CD8-positive, alpha-beta T cell (primary cell): ENCODE measurements at places on chromosomes 3 and 15.

- no peak for DNase-seq
Measured at GRCh38 chr3:110459021-110459420, 612.6 kb upstream of the NECTIN3 start.

GRCh38 chr3:150130404-150131100 is 159.9 kb upstream of the PFN2 start:
- no peak for DNase-seq

DNA sequence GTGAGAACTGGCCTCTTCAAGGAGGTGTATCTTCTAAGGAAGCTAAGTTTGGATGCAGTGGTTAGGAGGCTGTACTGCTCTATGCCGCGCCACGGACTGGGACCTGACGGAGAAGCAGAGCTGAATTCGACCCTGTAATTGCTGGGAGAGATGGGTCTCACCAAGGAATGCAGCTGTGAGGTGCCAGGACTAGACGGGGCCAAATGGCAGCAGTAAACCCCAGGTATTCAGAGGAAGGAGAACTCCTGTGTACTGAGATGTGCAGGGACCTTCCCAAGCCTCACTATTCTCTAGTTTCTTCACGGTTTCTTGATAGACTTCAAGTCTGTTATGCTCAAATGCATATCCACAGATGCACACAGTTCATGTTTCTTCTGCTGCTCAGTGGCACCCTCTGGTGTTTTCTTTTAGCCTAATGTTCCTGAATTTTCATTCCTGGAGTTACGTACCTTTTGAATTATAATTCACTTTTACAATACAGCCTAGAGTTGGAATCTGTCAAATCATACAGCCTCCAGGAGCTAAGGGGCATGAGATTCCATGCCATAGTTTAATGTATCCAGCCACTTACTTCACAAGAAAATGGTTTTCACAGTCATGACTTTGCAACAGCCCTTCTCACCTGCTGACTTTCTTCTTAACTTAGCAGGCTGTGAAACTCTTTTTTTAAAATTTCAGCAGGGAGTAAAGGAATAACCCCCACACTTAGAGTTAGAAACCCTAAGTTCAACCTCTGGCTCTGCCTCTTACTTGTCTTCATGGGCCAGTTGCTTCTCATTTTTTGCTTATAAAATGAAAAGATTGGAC is 61.8 kb downstream of the GLDN start:
- DNase-seq = no peak

DNA sequence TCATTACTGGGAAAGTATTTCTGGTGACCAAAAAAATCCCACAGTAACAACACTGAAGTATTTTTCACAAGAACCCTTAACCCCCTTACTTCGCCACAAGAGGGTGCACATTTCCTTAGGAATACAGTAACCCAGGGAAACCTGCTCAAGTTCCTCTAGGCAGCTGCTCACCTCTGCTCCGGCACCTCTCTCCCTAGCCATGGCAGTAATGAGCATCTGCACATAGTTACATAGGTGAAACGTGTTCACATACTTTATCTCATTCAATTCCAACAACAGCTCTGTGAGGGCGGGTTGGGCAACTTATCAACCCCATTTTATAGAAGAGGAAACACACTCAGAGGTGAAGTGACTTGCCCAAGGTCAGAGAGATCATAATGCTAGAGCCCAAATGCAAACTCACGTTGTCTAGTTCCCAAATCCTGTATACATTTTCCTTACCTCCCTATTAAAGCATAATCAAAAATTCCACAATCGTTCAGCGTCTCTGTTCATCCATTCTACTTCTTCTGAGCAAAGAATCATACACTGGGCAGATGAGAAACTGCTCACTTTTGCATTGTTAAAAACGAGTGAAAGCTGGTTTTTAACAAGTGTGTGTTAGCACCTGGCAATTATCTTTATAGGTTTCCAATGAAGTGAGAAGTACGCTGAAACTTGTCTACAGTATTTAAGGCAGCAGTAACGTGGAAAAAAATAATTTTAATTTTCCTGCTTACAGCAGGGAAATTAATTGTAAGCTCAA is 90.7 kb downstream of the IGF2BP2 start:
- no peak for DNase-seq

DNA sequence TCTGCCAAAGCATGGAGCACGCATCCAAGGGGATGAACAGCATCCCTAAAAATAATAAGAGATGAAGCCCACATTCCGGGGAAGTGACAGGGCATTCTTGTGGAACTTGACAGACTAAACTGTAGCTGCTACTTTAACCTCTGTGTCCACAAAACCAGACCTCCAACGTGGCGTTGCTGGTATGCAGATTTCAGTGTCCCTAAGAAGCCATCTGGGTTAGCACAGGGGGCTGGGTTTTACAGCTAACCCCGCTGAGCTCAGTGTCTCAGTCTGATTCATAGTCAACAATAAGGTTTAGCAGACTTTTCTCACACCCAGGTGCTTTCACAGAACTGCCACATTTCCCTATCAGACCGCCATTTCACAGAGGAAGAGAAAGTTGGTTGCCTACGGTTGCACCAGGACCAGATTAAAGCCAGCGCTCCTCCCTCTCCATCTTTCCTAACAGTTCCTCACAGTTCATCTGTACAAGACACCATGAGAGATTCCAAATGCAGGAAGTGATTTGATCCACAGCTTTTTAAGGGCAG is 61.6 kb upstream of the CTDSPL start:
- DNase-seq = no peak

- no peak for DNase-seq
Measured at GRCh38 chr3:175564363-175564762, 705.2 kb downstream of the NAALADL2 start.

GRCh38 chr15:26580943-26581342 is 191.9 kb downstream of the GABRB3 start:
- no peak for DNase-seq

DNA sequence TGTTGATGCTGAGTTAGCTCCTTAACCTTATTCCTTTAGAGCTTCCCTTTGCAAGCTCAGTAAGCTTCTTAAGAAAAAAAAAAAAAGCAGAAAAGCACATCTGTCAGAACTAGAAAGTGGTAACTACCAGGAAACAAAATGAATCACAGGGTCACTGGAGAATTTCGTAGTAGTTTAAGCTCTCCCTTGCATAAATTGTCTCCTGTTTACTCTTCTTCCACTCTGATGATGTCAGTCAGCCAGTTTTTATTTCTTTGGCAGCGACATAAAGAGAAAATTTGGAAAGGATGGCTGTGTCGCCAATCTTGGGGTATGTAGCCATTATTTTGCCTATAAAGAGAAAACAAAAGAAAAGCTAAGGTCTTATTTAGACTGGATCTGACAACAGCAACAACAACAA is 3.2 kb upstream of the GABRR3 start:
- DNase-seq = no peak

- DNase-seq = no peak
Measured at GRCh38 chr15:70037292-70037640, 60.5 kb downstream of the TLE3 start.

DNA sequence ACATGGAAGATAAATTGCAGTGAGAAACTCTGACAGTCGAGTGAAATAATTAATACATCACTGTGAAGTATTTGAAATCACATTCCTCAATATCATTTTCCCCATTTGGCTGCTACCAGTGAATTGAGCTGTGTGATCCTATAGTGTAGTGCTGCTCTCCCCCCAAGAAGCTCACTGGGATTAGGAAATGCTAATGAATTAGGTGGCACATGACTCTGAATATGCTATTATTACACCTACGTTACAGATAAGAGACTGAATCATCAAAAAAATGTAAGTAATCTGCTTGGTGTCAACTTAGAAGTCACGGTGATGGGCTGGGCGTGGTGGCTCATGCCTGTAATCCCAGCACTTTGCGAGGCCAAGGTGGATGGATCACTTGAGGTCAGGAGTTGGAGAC is 34.7 kb upstream of the SYNM start:
- no peak for DNase-seq

DNA sequence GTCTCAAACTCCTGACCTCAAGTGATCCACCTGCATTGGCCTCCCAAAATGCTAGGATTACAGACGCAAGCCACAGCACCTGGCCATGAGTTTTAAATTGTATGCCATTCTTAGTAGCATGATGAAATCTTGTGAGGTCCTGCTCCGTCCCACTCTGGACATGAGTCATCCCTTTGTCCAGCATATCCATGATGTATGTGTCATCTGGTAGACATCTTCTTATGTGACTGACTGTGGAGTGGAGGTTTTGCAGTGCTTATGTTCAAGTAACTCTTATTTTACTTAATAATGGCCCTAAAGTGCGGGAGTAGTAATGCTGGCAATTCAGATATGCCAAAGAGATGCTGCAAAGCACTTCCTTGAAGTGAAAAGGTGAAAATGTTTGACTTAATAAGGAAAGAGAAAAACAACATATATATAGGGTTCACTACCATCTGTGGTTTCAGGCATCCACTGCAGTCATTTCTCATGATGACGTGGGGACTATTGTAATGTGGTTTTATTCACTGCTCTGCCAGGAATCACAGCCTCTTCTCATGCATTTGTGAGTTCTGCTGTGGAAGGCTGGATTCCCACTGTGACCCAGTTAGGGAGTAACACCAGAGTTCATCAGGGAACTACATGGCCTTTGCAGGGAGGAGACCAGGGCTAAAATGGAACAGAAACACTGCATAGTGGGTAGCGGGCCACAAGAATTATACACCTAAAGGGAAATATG is 204.6 kb upstream of the STRIT1 start:
- no peak for DNase-seq

DNA sequence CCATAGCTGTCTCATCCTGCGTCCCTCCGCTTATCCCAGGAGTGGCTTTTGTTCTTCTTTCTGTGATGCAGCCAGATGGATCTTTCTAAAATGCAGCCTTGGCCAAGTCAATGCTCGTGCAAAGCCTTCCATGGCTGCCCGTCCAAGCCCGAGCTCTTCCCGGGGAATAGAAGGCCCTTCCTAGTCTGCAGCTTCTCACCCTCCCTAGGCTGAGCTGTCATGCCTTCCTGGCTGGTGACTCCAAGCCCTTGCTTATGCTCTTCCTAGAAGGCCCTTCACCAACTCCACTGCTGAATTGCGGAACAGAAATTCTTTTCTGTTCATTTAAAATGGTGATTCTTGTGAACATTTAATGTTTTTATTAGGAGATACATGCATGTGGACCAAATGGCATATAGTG is 95.9 kb downstream of the SMAD6 start:
- no peak for DNase-seq

- DNase-seq = peak; percentile 49
Measured at GRCh38 chr15:90956274-90957030, 1.8 kb downstream of the RCCD1 start.

GRCh38 chr15:48627260-48627940 is 18.1 kb downstream of the FBN1 start:
- no peak for DNase-seq

GRCh38 chr3:106768941-106769480 is 608.2 kb upstream of the CCDC54 start:
- DNase-seq = no peak

- no peak for DNase-seq
Measured at GRCh38 chr3:161266731-161267150, 45.6 kb downstream of the NMD3 start.

GRCh38 chr3:122803977-122804376 is 9.1 kb downstream of the SLC49A4 start:
- no peak for DNase-seq

- DNase-seq = no peak
Measured at GRCh38 chr3:11457135-11457534, 184.9 kb downstream of the ATG7 start.

- DNase-seq = no peak
Measured at GRCh38 chr15:57167821-57168395, 208.4 kb upstream of the CGNL1 start.

GRCh38 chr3:194761384-194761783 is 75.7 kb downstream of the FAM43A start:
- no peak for DNase-seq

DNA sequence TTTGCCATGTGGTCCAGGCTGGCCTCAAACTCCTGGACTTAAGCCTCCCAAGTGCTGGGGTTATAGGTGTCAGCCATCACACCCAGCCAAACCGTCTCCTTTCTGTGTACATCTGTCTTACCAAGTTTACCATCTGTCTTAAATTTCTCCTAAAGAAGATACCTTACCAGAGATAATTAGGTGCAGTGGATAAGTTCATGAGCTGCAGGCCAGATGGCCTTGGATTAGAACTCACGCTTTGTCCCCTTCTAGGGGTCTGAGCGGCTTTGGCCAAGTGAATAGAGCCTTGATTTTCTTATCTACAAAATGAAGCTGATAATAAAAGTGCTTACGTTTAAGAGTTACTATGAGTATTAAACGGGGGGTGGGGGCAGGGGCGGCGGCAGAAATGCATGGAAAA is 103.9 kb downstream of the SUCLG2 start:
- DNase-seq = no peak

DNA sequence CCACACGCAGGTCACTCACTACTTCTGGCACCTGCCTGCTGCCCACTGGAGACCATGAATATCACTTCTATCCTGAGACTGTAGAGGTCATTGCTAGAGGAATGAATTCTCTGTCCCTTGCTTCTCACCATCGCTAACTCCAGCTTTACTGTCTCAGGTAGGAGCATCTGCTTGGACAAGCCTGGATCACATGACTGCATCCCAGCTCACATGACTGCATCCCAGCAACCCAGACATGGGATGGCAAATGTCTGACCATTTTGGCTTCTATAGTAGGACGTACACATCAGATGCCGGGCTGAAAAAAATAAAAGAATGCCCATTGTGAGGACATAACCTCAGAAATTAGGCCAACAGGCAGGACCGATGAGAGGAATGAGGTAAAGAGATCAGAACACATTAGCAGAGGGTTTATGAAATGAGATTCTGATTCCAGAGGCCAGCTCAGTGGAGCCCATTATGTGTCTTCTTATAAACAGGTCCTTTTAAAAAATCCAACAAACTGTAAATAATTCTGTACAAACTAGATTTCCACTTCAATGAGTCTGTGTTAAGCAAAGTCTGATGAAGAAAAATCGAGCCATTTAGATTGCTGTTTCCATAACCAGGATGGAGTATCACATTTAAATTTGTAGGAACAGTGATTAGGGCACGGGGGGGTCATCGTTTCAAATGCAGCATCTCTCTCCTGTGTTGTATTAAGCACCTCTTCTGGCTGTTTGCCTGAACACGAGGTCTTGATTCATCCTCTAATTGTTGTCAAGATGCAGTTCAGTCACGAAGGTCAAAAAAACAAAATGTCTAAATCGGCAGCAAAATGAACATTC is 126.7 kb downstream of the MTHFS start:
- DNase-seq = no peak
